ENCODE measurements at places on chromosomes 5 and 9.

DNA sequence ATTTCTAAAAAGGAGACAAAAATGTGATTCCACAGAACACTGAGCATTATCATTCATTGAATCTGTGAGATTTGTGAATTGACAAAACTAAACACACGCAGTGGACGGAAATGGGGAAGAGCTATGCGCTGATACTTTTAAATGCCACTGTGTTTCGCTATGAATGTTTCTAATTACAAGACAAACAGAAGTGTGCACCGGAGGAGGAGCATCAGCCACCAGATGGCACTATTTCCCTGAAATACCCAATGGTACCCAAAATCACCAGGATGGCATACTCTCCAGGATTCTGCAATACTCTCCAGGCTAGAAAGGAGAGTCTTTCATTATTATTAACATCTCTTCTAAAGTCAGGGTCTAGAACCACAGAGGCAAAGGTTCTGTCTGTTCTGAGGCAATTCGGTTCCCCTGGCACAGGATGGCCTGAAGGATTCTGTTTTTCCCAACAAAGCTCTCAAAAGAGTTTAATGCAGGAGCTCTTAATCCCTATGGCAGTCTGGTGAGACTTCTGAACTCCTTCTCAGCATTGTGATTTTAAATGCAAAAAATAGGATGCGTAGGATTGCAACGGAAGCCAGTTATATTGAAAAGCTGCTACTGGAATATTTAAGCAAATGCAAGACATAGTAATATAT, 13.8 kb upstream of the PUM3 start:
- peak; percentile 84 for DNase-seq

DNA sequence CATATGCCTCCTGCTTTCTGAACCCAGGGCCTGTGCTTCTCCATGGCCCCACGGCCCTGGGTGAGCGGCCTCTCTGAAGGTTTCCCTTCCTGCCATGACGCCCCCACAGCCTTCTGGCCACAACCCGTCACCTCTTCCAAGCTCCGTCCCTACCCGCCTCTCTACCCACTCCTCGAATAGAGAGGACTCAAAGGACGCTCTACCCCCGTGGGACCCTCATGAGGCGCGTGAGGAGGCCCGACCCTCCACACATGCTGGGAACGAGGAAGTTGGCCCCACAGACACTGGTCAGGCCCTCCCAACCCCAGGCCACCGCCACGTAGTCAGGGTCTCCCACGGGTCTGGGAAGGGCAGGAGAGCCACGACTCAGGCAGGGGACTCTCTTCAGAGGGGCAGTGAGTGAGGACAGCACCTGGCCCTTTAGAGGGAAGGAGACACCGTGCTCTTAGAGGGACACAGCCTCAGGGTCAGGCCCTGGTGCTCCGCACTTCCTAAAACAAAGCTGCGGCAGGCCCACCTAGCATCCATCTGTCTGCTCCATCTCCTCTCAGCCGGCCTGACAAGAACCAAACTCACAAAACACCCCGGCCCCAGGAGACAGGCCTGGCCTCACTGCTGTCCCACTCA, 5.3 kb downstream of the BRD3 start:
- no peak for DNase-seq

- DNase-seq: no peak
These were observed 4.9 kb upstream of the FRRS1L start for GRCh38 chr9:109171926-109172325.

GRCh38 chr5:31194892-31195555, 1.5 kb downstream of the CDH6 start:
- DNase-seq: no peak

DNA sequence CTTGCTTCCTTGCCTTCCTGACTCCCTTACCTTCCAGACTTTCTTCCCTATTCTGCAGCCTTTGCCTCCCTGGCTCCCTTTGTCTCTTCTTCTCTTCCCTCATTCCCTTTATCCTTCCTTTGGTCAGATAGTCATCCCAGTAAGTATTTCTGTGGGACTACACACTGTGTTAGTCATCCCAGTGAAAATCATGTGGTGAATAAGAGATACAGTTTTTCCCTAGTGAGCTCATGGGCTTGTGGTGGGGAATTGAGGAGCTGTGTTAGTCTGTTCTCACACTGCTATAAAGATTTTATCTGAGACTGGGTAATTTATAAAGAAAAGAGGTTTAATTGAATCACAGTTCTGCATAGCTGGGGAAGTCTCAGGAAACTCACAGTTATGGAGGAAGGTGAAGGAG, 109.8 kb upstream of the EDIL3 start:
- no peak for DNase-seq

GRCh38 chr5:96662725-96663518, 746 bp downstream of the CAST start:
- DNase-seq: peak; percentile 89

DNA sequence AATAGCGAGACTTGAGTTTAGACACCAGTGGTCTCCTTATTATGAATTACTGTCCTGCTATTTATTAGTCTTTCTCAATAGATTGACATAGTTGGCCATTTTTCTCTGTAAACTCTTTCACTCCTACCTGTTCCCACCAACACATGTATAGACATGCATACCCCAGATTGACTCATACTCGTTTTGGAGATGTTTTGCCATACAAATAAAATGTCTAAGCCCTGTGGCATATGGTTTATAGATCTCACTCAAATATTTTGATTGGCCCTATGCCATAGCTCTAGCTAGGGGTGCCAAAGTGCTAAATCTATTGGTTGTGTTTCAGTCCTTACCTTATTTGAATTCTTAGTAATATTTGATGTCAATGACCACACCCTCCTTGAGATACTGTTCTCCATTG, 42.3 kb downstream of the CAMK4 start:
- no peak for DNase-seq

DNA sequence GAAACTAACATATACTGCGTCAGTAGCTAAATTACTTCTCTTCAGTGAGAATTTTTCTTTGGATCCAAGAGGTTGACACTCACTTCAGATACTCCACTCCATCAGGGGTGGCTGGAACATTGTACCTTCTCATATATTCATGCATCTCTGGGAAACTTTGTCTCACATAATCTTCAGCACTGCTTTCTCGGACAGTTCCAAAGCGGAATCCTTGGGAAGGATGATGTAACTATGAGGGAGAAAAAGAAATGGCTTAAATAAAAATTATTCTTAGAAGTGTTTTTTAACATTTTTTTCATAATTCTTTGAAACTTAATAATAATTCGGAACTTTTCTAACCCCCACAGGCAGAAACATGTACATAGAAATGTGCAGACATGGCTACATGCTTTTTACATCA, 33.4 kb upstream of the PPP3R2 start:
- DNase-seq: no peak
